ENCODE measurements at places on chromosomes 13 and 19.
A peak's percentile ranks its signal among the peaks of the same experiment; 100 is the strongest.

GRCh38 chr13:51444922-51445321 lies 7.9 kb downstream of the INTS6 start:
- H3K27ac ChIP-seq, result no peak overlapping the region
- no peaks in the 10 kb centered on the region for H3K27me3 ChIP-seq
- no peak overlapping the region for H3K4me3 ChIP-seq
- no peak for DNase-seq
- H3K4me1 ChIP-seq, result peaks cover 16% of the 10 kb centered on the region

DNA sequence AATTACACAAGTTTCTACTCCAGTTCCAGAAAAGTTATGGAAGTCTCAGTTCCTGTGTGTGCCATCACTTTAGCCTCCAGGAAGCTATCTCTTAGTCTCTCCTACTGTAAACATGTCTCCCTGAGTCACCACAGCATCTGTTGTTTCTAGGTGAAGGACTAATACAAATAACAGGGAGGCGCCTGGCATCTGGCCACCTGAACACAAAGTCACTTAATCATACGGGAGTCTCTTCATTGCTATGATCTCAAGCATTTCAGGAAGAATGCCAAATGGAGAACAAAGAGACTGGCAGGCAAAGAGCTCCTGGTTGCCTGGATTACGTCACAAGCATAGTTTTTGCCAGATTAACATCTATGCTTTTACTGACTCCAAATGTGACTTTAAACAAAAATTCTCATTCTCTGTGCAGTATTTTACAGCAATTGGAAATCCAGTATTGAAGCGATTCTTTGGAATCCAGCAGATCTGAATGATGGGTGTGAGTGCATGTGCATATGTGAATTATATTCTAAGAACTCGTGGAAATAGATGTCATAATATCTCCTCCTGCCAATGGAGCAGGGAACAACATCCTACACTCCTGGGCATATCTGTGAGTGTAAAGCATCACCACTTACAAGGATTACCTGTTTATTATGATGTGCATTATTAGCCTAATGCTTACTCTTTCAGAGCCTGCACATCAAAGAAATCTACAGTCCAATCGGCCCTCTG lies 572.8 kb downstream of the PCDH9 start:
- no peaks in the 10 kb centered on the region for H3K36me3 ChIP-seq
- H3K4me3 ChIP-seq, result no peak overlapping the region
- H3K4me1 ChIP-seq, result no peaks in the 10 kb centered on the region
- no peaks in the 10 kb centered on the region for H3K27me3 ChIP-seq

DNA sequence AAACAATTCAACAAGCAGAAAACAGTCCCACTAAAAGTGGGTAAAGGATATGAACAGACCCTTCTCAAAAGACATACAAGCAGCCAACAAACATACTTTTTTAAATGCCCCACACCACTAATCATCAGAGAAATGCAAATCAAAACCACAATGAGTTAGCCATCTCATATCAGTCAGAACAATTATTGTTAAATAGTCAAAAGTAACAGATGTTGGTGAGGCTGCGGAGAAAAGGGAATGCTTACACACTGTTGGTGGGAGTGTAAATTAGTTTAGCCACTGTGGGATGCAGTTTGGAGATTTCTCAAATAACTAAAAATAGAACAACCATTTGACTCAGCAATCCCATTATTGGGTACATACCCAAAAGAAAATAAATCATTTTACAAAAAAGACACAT lies 8.7 kb downstream of the ZNF529 start:
- H3K27me3 ChIP-seq, result no peaks in the 10 kb centered on the region
- DNase-seq, result no peak
- H3K4me3 ChIP-seq, result no peak overlapping the region
- H3K4me1 ChIP-seq, result peaks cover 15% of the 10 kb centered on the region
- peaks cover 91% of the 10 kb centered on the region for H3K36me3 ChIP-seq

GRCh38 chr19:46147791-46148288 lies at the start of gene IGFL2:
Gene IGFL2 (plus strand): TSS chr19:46148238. CDS start chr19:46148279, 41 bp downstream.
- peak; percentile 46 for DNase-seq
- peaks cover 50% of the 10 kb centered on the region for H3K27me3 ChIP-seq
- no peaks in the 10 kb centered on the region for H3K36me3 ChIP-seq
- no peak within 1 kb of the TSS for H3K27ac ChIP-seq
- peaks cover 8% of the 10 kb centered on the region for H3K4me1 ChIP-seq

DNA sequence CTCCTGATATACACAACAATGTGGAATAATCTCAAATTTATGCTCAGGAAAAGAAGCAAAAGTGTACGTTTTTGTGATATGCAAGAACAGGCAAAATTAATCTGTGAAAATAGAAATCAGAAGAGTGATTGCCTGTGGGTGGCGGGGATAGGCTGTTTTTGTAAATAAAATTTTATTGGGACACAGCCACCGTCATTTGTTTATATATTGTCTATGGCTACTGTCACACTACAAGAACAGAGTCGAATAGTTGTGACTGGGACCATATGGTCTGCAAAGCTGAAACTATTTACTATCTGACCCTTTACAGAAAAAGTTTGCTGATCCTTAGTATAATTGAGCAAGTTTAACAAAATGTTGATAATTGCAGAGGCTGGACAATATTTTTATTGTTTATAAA lies 269.5 kb upstream of the HTR2A start:
- no peak overlapping the region for H3K4me3 ChIP-seq
- no peaks in the 10 kb centered on the region for H3K36me3 ChIP-seq
- H3K4me1 ChIP-seq, result no peaks in the 10 kb centered on the region
- no peak overlapping the region for H3K27ac ChIP-seq
- no peaks in the 10 kb centered on the region for H3K27me3 ChIP-seq
- DNase-seq, result no peak

Measured in activated CD8-positive, alpha-beta T cell treated with anti-CD3 and anti-CD28 coated beads for 36 hours (primary cell).